ENCODE measurements at places on chromosomes 13 and 19.
A peak's percentile ranks its signal among the peaks of the same experiment; 100 is the strongest.

DNA sequence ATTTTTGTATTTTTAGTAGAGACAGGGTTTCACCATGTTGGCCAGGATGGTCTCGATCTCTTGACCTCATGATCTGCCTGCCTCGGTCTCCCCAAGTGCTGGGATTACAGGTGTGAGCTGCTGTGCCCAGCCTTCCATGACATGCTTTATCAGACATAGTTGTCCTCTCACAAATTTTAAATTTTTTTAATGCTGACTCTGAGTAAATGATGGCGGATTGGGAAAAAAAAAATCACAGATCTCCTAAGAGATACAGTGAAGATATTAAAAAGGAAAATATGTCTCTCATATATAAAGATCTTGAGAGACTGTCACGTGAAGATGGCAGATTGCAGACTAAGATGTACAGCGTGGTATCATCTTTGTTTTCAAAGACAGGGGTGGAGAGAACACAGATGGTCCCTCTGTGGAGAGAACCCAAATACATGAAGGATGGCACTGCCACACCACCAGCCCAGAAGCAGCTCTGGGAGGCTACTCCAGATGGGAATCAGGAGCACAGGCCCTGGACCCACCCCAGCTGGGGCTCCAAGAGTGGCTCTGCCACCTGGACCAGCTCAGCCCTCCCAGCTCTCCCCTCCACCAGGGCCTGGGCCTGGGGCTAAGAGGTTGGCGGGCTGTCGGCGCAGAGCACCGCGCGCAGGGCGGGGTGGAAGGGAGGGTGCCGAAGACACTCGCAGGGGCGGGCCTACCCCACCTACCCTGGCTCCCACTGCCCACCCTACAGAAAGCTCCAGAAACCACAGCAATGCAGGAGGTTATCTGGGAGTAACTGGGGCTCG is 20.0 kb upstream of the CCNP start:
- DNase-seq: no peak

- peak; percentile 23 for DNase-seq
These were observed 10.2 kb downstream of the REEP6 start for GRCh38 chr19:1501200-1501595.

DNA sequence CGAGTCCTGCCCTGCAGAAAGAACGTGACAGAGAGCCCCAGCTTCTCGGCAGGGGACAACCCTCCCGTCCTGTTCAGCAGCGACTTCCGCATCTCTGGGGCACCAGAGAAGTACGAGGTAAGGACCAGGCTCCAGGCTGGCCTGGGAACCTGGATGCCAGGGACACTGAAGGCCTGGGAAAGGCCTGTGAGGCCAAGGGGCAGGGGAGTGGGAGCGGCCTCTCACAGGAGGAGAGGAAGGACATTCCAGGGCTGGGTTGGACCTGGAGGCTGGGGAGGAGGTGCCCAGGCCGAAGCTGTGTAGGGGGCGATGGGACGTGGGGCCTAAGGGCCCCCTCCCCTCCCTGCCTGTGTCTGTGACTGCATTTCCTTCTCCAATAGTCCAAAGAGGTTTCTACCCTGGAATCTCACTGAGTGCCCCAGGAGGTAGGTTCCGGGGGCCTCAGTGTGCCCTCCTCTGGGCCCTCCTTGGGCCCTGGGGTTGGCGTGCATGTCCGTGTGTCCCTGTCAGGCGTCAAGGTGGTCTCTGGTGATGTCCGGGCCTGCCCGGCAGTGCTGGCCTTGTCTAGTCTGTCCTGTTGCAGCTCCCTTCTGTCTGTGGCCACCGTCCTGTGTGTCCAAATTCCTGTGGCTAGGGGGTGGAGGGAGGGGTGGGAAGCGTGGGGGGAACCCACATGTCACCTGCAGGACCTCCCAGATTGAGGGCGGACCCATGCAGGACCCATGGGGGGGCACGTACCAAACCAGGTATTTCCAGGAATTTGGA is 16.9 kb upstream of the CD22 start:
- no peak for DNase-seq

DNA sequence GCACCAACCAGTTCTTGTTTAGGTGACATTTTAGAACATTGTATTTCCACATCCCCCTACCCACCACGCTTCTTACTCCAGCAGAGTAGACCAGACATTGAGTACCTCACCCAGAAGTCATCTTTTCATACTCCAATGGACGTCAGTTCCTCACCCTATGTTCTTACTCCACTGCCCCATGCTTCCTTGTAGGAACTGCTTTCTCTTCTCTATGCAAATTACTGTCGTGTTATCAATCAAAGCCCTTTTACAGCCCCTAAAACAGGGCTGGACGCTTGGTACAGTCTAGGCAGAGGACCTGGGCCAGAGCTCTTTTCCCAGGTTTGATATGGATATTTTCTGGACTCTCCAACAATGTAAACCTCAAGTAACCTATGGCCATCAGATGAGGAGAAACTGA is 58.2 kb downstream of the USP12 start:
- DNase-seq: no peak

DNA sequence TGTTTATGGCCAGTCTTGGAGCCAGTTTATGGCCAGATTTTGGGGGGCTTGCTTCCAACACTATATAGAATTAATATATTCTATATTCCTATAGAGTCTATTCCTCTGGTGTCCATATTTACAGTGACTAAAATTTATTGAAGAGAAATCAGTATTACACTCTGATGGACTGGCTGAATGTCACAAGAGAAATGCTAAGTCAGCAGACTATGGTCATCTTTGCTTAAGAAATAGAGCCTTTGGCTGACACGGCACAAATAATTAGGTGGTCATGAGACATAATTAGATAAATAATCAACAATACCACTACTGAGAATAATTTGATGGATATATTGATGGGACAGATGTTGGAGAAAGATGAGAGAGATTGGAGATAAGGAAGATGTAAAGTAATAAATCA is 272.9 kb downstream of the SLITRK5 start:
- no peak for DNase-seq

All from epithelial cell of proximal tubule (primary cell).